A549 treated with ZK216348 at 1 μM for 4 hours (cell line): ENCODE measurements at places on chromosomes 16 and 17. TPM values are rescaled to one million over a fixed set of nuclear protein-coding genes. Genes with fewer than 3 reads are reported as not detected.

The KRTAP9-2 gene
- not detected in 5 replicates for total RNA-seq

The IRF8 gene
- 0.10 to 0.41 TPM (median 0.31 TPM) in 5 replicates for total RNA-seq

The CCDC200 gene
- not detected in 5 replicates for total RNA-seq

The CTF1 gene
- 0.14 to 0.32 TPM (median 0.30 TPM) in 3 of 5 replicates, not detected in the others for total RNA-seq

The WNT9B gene
- total RNA-seq, result not detected in 5 replicates

The STAC2 gene
- total RNA-seq, result 0.93 to 1.5 TPM (median 1.3 TPM) in 5 replicates

The TBC1D3B gene
- 1.5 to 4.3 TPM (median 3.4 TPM) in 5 replicates for total RNA-seq

The HSPB9 gene
- not detected in 5 replicates for total RNA-seq

The MYH11 gene
- 0.02 to 0.12 TPM (median 0.07 TPM) in 4 of 5 replicates, not detected in the other for total RNA-seq

The MYH8 gene
- not detected in 5 replicates for total RNA-seq

The CCL7 gene
- total RNA-seq, result 0.65 TPM in 1 of 5 replicates, not detected in the others

The MTHFSD gene
- 10.0 to 13.3 TPM (median 11.1 TPM) in 5 replicates for total RNA-seq

The KRTAP9-8 gene
- total RNA-seq, result not detected in 5 replicates

The TEDC2 gene
- 12.6 to 24.4 TPM (median 21.2 TPM) in 5 replicates for total RNA-seq

The PLCG2 gene
- 3.5 to 5.2 TPM (median 4.5 TPM) in 5 replicates for total RNA-seq

The PDILT gene
- not detected in 5 replicates for total RNA-seq

The TM4SF5 gene
- 0.44 to 1.2 TPM (median 0.78 TPM) in 5 replicates for total RNA-seq

The TAT gene
- 0.04 TPM in 1 of 5 replicates, not detected in the others for total RNA-seq

The PERCC1 gene
- not detected in 5 replicates for total RNA-seq

The KRTAP16-1 gene
- not detected in 5 replicates for total RNA-seq

The FSCN2 gene
- 0.27 to 2.0 TPM (median 1.3 TPM) in 5 replicates for total RNA-seq

The KRT15 gene
- 3.1 to 5.1 TPM (median 4.0 TPM) in 5 replicates for total RNA-seq

The KRT24 gene
- total RNA-seq, result not detected in 5 replicates

The CD300LB gene
- 0.11 TPM in 1 of 5 replicates, not detected in the others for total RNA-seq

The CORO7 gene
- 13.9 to 19.3 TPM (median 16.2 TPM) in 5 replicates for total RNA-seq

The HOXB5 gene
- 1.4 to 2.7 TPM (median 2.6 TPM) in 5 replicates for total RNA-seq

The MYH2 gene
- not detected in 5 replicates for total RNA-seq
